ENCODE measurements at places on chromosomes 2 and 18. TPM values are rescaled to one million over a fixed set of nuclear protein-coding genes. Genes with fewer than 3 reads are reported as not detected.

Gene KCNS3
- total RNA-seq = not detected

Gene ATP6V1C2
- not detected for total RNA-seq

Gene STON1
- 1.5 TPM for total RNA-seq

Gene IL1R2
- total RNA-seq = 0.80 TPM

Gene DIPK1C
- not detected for total RNA-seq

Gene MYO3B
- 0.19 TPM for total RNA-seq

Gene CCNYL1
- 5.7 TPM for total RNA-seq

Gene TUBA3E
- total RNA-seq = not detected

Gene ST6GAL2
- total RNA-seq = not detected

Gene TRAPPC12
- 66.4 TPM for total RNA-seq

Gene DUSP2
- total RNA-seq = 297 TPM

Gene TMEM178A
- total RNA-seq = not detected

Gene TMEM169
- 0.55 TPM for total RNA-seq

Gene MAB21L4
- not detected for total RNA-seq

Gene GALR1
- not detected for total RNA-seq

Gene TRIM54
- 0.15 TPM for total RNA-seq

Gene SMYD1
- not detected for total RNA-seq

Gene CYP26B1
- not detected for total RNA-seq

Gene UGT1A1
- not detected for total RNA-seq

Gene VWA3B
- total RNA-seq = not detected

Gene ARHGEF4
- total RNA-seq = 0.63 TPM

Gene ZNF521
- not detected for total RNA-seq

Gene OR6B3
- not detected for total RNA-seq

Gene CYP27C1
- not detected for total RNA-seq

Gene SLC14A1
- total RNA-seq = 4.1 TPM

Gene LINC00305
- not detected for total RNA-seq

Gene PDE6D
- total RNA-seq = 35.6 TPM

Gene PTPRN
- 0.42 TPM for total RNA-seq

Gene GTF2A1L
- total RNA-seq = not detected

Gene DNAJC5G
- not detected for total RNA-seq

Gene PRR30
- not detected for total RNA-seq

Gene DSEL
- 0.19 TPM for total RNA-seq

Gene FOXI3
- total RNA-seq = not detected

Gene PKDCC
- total RNA-seq = 0.13 TPM

Gene SLC39A6
- 43.2 TPM for total RNA-seq

Gene SERPINB3
- not detected for total RNA-seq

Gene PJVK
- total RNA-seq = 2.4 TPM

Gene ADCYAP1
- not detected for total RNA-seq

Gene KIF1A
- total RNA-seq = 2.6 TPM

Gene SERPINB11
- total RNA-seq = not detected

Gene ERFE
- 0.21 TPM for total RNA-seq

Gene UGT1A3
- not detected for total RNA-seq

Gene ANXA4
- 27.6 TPM for total RNA-seq

Gene KCTD1
- total RNA-seq = 3.2 TPM

Gene CEP68
- 4.1 TPM for total RNA-seq

Gene FEV
- not detected for total RNA-seq

Gene MYOM1
- 0.91 TPM for total RNA-seq

Gene MYO7B
- 0.17 TPM for total RNA-seq
